Activated CD8-positive, alpha-beta memory T cell treated with anti-CD3 and anti-CD28 coated beads for 1 hour (primary cell): ENCODE measurements at places on chromosomes 7 and 10.

GRCh38 chr10:48187126-48187525 lies 87.4 kb downstream of the FRMPD2 start:
- no peak for DNase-seq

- DNase-seq, result no peak
These were observed 85.7 kb downstream of the C10orf105 start for GRCh38 chr10:71633920-71634319.

GRCh38 chr10:132810807-132811700 lies 25.1 kb upstream of the NKX6-2 start:
- DNase-seq, result no peak

- no peak for DNase-seq
These were observed 21.1 kb upstream of the HBP1 start for GRCh38 chr7:107147464-107148393.
